ENCODE measurements at places on chromosomes 7 and 10.

DNA sequence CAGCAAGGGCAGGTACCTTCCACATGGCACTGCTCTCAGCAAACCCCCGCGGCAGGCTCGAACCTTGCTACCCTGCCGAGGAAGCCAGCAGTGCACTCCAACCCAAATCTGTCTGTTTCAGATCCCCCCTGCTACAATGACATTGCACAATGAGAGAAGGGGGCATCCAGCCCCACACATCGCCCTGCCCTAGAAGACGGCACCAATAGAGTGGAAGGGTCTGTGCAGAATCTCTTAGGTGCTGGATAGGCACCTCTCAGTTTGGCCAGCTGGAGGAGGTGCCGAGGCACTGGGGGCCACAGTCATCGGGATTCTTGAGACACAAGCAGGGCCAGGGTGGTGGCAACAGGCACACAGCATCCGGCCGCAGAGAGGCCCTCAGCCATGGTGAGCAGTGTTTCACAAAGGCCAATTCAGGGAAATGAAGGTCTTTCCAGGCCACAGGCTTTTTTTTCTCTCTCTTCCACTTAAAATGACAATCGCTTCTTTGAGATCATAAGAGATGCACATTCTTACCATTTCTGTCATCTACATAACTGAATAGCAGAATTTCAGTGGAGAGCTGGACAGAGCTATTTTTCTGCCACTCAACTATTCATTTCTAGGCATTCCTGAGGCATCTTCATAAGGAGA, 281.3 kb downstream of the TNS3 start:
- DNase-seq = no peak

- no peak for DNase-seq
Measured at GRCh38 chr10:20094226-20094976, 278.2 kb downstream of the PLXDC2 start.

- DNase-seq = no peak
Measured at GRCh38 chr10:13190816-13191215, 29.5 kb downstream of the MCM10 start.

GRCh38 chr7:150351587-150352194, 10.3 kb upstream of the RARRES2 start:
- peak; percentile 62 for DNase-seq

GRCh38 chr10:88113232-88113631, 249.8 kb downstream of the PTEN start:
- peak; percentile 28 for DNase-seq

DNA sequence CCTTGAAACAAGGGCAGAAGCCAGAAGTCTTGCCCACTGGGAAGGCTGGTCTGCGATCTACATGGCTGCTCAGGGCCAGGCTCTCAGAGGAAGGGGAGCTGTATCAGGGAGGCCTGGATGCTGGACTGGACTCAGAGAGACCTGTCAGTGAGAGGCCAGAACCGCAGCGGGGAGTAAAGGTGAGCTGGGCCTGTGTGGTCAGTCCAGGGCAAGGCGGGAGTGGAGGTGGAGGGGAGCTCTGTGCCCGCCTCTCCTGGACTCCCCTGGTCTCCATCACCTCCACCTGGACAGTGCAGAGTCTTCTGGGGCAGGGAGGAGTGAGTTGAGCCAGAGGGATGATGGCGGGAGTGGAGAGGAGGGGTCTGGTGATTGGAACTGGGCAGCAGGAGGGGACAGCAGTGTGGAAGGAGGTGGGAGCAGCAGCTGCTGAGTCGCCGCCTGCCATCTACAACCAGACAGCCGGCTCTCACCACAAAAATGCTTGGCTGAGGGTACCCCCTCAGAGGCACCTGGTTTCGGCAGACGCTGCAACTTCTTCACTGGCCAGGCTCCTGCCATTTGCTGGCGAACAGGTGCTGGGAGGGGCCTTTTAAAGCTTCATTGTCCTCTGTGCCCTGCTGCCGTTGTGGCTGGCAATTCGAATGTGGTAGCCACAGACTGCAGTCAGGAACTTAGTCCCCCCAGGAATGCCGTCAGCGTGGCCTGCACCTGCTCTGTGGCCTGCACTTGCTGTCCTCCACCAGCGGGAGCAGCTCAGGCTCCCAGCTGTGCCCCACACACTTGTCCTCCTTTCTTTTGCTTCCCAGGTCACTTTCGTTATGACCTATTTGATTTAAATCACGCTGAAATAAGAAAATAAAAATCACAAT, 3.5 kb downstream of the RASSF4 start:
- no peak for DNase-seq

GRCh38 chr7:35359423-35359822, 105.5 kb upstream of the TBX20 start:
- no peak for DNase-seq

DNA sequence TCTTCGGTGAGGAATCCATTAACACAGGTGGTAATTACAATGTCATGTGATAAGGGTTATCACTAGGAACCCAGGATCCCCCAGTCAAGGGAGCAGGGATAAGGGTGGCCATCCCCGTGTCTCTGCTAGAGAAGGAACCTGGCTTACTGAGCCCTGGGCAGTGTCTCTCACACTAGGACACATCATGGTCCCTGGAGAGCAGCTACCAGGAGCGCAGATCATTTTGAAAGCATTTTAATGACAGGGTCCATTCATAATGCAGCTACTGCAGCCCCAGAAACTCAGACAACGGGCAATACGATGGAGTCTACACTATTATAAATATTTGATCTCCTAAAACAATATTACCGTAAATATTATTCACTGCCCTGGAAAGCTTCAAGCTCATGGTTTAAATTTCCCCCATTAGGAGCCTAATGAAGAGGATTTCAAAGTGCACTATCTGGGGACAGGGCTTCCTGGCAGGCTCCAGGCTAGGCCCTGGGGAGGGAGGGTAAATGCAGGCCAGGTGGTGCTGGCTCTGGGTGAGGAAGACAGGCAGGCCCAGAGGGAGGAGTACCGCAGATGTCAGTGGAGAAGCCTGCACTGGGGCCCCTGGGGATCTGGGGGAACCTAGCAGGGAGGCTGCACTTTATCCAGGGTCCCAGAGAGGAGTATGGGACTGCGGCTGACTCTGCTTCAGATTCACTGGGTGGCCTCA, 52.6 kb upstream of the LOXL4 start:
- no peak for DNase-seq

DNA sequence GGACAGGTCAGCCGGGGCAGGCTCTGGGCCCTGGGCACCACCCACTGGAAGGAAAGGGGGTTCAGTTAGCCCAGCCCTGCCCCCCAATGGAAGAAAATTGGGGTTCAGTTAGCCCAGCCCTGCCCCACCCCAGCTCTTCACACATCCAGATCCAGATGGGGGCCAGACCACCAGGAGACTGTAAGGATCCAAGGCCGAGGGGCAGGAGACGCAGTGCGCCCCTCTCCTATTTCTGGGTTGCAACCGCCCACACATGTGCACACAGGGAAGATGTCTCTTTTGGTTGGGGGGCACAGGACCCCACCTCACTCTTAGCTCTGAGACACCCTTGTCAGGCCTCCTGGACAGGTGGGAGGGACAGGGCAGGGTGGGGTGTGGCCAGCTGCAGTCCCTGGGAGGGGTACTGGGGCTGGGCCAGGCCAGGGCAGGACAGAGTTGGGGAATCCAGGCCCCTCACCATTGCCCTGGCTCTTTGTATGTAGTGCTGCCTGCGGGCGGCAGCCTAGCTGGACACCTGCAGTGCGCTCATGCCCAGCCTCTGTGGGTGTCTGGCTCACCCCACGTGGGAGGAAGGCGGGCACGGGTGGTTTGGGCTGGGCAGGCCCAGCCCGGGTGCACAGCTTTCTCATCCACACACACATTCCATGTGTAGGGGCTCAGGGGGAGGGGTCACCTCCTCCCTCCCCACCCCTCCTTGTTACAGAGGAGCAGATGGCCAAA, 141.2 kb downstream of the LHPP start:
- DNase-seq = no peak

- no peak for DNase-seq
Measured at GRCh38 chr7:69610374-69611084, 12.3 kb downstream of the AUTS2 start.

DNA sequence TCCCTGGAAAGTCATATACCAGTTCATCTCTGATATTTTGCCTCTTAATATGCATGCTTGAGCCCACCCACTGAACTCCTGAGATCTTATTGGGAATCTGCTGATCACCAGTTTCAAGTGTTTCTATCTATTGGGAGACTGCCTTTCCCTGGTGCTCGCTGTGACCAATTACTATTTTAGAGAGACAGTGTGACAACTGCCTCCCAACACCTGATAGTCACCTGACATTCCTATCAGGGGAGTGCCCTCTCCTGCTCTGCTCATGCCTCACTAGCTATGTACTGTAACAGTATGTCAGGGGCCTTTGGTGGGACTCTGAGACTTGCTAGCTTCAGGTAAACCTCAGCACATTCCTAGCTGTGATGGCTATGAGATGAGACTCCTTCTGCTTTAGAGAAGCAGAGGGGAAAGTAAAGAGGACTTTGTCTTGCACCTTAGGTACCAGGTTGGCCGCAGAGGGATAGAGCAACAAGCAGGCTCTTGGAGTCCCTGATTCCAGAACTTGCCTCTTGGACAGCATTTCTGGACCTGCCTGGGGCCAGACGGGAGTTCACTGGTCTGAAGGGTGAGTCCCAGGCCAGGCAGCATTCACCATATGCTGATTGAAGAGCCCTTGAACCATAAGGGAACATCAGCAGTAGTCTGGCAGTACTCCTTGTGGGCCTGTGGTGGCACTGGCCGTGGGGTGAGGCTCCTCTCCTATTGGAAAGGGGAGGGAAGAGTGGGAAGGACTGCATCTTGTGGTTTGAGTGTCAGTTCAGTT, 34.4 kb upstream of the ARHGAP12 start:
- DNase-seq = no peak

DNA sequence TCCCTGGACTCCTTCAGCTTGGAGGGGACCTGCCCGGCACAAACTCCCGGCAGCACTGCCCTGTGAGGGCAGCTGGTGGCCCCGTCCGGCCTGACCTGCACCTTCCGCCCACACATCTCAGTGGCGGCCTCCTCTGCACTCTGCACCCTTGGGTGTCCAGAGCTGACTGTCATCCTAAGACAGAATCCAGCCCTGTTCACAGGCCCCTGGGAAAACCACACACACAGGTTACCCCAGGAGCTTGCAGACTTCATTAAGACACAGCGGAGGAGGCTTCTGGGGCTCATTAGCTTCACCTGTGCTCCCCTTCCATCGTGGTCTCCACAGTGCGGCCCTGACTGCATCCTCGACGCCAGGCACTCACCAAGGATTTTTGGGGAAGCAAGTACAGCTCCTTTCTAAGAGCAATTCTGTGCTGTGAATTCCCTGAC, 51.5 kb upstream of the SHH start:
- DNase-seq = no peak

DNA sequence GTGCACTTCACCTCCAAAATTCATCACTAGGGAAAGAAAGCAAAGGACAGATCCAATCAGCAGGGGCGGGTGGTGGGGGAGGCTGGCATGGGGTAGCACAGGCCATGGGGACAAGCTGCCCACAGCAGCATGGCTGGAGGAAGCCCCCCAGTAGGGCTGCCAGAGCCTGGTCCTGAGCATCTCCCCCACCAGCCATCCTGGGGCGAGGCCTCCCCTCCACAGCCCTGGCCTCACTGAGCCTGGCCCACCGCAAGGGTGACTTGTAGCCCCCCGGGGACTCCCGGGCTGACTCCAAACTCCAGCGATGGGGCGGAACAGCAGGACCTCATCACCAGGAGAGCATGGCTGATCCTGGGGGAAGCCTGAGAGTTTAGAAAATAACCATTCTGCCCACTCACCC, 92.4 kb upstream of the TCERG1L start:
- no peak for DNase-seq

- no peak for DNase-seq
Measured at GRCh38 chr7:51927738-51928137, 611.1 kb upstream of the COBL start.

DNA sequence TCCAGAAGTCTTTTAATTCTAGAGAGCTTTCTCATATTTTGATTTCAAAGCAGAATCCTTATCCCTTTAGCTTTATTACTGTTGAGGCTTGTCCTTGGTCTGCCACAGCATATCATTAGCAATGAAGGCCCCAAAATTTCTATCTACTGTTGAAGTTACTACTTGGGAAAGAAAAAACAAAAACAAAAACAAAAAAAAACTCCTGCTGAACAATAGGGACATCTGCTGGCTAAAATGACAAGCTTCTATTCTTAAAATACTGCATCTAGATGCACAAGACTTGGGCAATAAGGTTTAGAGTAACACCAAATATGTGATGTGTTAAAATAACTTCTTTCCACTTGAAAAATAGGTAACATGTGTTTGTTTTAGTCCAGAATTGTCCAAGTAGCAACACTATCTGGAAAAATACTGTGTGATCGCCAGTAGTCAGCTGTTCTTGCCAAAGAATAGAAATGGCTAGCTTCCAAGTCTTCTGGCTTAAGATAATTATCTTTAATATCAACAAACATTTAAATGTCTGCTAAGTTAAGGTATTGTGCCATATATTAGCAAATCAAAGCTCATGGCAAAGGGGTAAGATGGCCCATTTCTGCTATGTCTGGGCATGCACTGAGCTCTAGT, 3.8 kb upstream of the DMTF1 start:
- peak; percentile 57 for DNase-seq

- no peak for DNase-seq
Measured at GRCh38 chr10:124303662-124304418, 114.9 kb downstream of the OAT start.

GRCh38 chr10:26479766-26480492, 41.8 kb downstream of the APBB1IP start:
- no peak for DNase-seq

- peak; percentile 70 for DNase-seq
Measured at GRCh38 chr7:6227294-6227846, 45.1 kb downstream of the CYTH3 start.

- no peak for DNase-seq
Measured at GRCh38 chr10:17112566-17112965, 17.0 kb downstream of the CUBN start.

GRCh38 chr7:12403287-12404181, at the start of gene VWDE:
Gene VWDE (minus strand): TSS chr7:12403865. CDS start chr7:12403716, 149 bp downstream.
- peak; percentile 1 for DNase-seq

GRCh38 chr7:94418851-94419250, 24.2 kb downstream of the COL1A2 start:
- DNase-seq = peak; percentile 18

GRCh38 chr7:44188480-44189225, 586 bp downstream of the GCK start:
- DNase-seq = no peak

GRCh38 chr10:15464381-15464780, 93.3 kb upstream of the FAM171A1 start:
- DNase-seq = no peak

DNA sequence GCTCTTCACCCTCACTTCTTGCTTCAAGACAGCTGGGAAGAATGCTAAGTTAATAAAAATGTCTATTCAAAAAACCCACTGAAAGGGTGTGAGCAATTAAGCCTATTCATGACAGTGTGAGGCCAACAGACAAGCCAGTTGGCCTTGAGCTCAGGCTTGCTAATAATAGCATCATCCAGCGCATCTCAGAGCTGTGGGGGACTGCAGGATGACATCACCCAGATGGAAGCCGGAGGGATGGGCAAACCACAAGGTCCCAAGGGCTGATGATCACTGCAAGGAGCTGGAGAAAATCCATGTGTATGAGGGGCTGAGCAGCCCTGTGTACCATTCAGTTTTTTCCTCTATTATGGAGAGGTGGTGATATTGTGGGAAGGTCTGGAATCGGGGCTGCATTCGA, 770.4 kb downstream of the TNS3 start:
- peak; percentile 97 for DNase-seq
